ENCODE measurements at places on chromosomes 12 and 14.

DNA sequence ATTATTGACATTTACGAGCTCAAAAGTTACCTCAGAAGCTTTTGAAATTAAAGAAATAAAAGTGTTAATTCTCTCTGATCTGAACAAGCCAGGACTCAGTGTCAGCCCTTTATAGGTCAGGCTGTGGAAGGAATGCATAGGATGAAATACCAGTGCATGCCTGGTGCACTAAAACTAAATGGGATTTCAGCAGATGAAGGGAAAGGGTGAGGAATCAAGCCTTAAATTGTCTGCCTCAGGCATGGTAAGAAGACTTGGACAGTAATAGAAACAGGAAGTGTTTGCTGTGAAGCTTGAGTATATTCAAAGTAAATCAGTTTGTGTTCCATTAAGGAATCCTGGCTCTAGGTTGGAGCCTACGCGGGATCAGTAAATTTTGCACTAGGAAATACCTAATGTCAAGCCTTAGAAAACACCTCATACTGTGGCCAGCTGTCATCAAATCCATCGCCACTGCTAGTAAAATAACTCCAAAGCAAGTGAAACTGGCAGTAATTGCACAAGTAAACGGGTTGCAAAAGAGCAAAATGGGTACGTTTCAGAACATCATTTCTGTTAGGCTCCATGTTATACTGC, 76.3 kb downstream of the PDE3A start:
- DNase-seq = no peak

DNA sequence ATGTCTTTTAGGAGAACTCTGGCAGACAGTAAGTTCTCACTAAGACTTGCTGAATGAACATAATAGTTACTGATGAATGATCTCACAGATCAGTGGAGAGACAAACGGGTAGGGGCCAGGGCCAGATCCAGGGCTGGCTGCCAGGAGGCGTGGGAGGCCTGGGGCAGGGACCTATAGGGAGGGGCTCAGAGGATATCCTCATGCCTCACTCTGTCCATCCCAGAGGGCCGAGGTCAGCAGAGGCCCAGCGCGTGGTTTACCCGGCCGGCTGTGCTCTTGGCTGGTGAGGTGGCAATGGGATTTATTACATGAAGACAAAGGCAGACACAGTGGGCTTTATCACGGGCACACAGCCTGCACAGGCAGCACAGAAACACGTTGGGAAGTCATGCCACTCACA, 85.4 kb downstream of the CHGA start:
- peak; percentile 60 for DNase-seq

GRCh38 chr12:94150240-94151121, 2.1 kb downstream of the PLXNC1 start:
- DNase-seq = no peak

DNA sequence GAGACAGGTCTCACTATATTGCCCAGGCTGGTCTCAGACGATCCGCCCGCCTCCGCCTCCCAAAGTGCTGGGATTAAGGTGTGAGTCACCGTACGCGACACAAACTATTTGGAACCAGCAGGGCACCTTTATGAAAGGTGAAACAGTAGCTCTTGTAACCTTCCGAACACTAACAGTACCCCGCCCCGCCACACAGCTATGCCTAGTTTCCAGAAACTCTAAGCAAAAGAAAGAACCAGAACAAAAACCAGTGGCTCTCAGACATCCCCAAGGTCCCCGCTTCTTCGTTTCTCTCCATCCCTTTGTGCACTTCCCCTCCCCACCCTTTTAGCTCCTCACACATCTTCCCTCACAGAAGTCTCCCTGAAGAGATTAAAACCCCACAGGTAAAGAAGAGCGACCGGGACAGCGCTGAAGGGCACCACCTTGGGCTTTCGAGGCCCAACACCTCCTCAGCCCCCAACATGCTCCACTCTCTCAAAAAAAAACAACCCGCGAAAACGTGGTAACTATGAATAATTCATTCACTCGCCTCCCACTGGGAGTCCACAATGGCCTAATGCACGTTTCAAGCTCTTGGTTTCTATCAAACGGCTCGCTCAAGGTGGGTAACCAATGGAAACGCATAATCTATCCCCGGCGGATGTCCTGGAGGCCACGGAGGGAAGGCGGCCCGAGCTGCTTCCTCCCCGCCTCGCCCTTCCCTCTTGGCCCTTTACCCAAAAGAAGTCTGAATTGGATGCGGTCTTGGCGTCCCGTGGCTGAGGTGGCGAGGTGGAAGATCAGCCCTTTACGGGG, 877 bp downstream of the BAG5 start:
- DNase-seq = no peak

GRCh38 chr14:24286996-24287395, 12.6 kb downstream of the DHRS1 start:
- DNase-seq = no peak

DNA sequence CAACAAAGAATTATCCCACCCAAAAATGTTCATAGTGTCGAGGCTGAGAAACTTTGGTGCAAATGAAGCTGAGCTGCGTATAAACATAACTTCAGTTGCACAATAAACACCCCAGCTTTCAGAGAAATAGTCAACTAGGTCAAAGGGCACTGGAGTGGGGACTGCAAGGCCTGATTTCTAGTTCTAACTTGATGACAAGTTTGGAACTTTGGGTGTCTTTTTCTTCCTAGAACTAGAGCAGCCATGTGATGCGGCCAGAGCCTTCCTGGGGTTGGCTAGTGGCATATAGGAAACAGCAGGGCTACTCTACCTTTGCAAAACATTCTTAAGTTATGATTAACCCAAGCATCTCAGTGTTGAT, 298.4 kb upstream of the AMIGO2 start:
- no peak for DNase-seq

- no peak for DNase-seq
These were observed 11.5 kb upstream of the C14orf93 start for GRCh38 chr14:23021434-23021833.

GRCh38 chr14:100328495-100329163, 5.5 kb downstream of the SLC25A47 start:
- no peak for DNase-seq

DNA sequence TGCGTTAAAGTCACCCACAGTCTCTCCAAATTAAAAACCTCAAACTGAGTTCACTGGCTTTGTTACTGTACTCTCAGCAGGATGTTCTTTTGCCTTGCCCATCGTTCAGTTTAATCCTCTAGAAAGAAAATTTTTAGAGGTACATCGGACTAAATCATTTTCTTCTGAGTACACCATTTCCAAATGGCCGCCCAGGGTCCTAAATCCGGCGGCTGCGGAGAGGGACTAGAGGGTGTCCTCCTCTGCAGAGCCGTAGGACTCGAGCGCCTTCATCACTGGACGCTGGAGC, 1.4 kb downstream of the LIN7A start:
- DNase-seq = no peak

DNA sequence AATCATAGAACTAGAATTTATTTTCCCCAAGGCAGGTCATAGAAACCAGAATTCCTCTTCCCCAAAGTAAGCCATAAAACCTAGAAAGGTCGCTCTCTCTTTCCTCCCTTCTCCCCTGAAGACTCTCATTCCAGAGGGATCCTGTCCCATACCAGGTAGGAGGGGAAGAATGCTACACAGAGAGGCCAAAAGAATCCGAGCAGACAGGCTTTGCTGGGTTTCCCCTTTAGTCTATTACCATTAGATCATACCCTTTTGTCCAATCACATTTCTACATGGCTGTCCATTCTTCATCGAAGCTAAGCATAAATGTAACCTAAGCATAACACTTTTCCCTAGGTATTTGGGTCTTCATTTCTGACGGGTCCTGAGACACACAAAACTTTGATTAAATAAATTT, 204.5 kb downstream of the SPTSSA start:
- DNase-seq = no peak

GRCh38 chr14:102057480-102058114, 29.2 kb downstream of the HSP90AA1 start:
- DNase-seq = no peak

- DNase-seq = no peak
These were observed 200.9 kb upstream of the CAND1 start for GRCh38 chr12:67068204-67068731.

- peak; percentile 37 for DNase-seq
These were observed at the start of gene LPAR5 for GRCh38 chr12:6635856-6636531. Gene LPAR5, minus strand, starts transcription at chr12:6635959. Its CDS starts 14,711 bp downstream, at chr12:6621248.

- no peak for DNase-seq
These were observed 48.4 kb downstream of the C12orf75 start for GRCh38 chr12:105378911-105379310.

- no peak for DNase-seq
These were observed 377.9 kb upstream of the RGS6 start for GRCh38 chr14:71554323-71554722.

DNA sequence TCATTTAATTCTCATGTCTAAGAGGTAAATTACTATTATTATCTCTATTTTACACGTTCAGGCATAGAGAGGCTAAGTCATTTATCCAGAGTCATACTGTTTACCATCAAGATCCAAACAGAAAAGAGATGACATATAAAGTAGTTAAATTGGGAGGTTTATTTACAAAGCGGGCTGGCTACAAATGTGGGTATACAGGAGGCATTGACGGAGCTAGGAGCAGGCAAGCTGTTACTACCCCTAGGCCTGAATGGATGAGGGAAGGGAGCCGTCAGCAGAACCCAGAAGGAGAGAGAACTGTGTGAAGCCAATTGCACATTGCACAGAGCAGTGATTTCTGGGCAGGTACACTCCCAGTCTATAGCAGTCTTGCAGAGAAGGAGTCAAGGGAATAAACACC, 39.8 kb downstream of the DACT1 start:
- no peak for DNase-seq

DNA sequence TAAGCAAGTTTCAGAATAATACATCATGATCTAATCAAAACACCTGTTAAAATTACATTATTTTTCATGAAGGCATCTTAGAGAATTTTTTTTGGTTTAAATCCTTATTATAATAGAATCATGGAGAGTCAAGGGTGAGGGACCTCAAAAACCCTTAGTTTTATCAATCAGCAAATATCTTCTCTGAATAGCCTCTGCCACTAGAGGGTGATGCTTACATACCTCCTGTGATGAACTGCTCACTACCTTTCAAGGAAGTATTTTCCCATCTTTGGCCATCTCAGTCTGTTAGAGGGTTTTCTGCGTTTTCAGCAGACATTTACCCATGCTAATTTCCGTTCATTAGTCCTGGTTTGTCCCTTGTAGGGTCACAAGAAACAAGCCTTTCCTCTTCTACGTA, 200.2 kb downstream of the TRHDE start:
- no peak for DNase-seq

DNA sequence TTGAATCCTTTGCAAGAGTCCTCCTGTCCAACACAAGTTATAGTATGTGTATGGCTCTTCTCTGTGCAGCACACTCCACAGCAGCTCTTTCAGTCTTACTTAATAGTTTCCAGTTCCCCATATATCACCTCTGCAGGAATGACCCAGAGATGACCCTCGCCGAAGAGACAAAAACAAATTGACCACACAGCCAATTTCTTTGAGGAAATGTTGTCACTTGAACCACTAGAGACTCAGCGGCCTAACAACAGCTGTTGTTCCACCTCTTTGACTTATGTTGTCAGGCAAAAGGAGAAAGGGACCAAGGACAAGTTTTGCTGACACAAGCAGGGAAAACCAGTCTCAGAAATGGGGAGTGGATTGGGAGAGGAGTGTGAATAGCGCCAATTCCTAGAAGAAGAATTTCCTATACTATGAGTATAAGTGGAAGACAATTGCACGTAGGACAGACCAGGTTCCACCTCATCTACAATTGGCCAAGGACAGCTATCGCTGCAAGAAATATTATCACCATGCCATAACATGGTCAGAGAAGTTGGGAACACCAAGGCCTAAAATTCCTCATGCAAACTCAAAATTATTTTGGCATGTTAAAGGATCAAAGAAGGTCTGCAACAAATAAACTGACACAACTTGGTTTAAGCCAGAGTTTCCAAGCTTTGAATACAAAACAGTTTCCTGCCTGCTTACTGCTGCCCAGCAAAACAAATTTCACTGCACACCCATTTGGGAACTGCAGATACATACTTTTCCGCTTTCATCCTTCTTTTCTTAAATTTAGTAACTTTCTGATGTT, 41.7 kb upstream of the ITPR2 start:
- no peak for DNase-seq

GRCh38 chr12:15222219-15222618, 1.0 kb upstream of the RERG start:
- no peak for DNase-seq

- no peak for DNase-seq
These were observed 277.5 kb downstream of the NUAK1 start for GRCh38 chr12:105861227-105861626.

DNA sequence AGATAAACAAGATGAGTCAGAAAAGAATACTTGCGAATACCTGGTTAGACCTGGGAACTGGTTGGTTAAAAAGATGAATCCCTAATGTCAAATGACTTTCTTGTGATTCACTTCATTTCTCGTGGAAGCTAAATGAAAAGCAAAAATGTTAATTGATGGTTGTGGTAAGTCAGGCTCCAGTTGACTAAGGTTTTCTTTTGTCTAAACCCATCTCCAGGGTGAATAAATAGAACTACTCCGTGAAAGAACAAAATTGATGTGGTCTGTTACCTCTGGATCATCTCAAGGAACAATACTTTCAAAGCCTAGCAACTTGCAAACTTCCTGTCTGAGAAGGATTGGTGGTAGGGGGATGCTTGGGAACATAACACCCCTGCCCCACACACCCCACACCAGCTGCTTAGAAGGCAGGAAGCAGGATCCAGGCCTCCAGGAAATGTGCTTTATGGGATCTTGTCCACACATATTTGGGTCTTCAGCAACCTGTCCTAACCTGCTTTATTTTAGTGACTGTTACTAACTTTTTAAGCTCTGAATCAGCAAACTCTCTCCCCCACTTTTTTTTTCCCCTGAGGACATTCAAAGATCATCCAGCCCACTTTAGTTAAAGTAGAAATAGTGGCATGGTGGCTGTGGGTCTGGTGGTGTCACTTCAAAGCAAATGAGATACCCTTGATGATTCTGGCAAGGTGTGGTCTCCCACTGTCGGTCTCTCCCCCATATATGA, 60.4 kb upstream of the PTHLH start:
- no peak for DNase-seq

GRCh38 chr14:93789228-93790130, 1.2 kb upstream of the PRIMA1 start:
- no peak for DNase-seq

- DNase-seq = no peak
These were observed 404.9 kb downstream of the FLRT2 start for GRCh38 chr14:85934886-85935254.

Data from left hindlimb (tissue), 1 donor.